NCI-H187 (cell line): ENCODE measurements at places on chromosomes 6 and 20.

DNA sequence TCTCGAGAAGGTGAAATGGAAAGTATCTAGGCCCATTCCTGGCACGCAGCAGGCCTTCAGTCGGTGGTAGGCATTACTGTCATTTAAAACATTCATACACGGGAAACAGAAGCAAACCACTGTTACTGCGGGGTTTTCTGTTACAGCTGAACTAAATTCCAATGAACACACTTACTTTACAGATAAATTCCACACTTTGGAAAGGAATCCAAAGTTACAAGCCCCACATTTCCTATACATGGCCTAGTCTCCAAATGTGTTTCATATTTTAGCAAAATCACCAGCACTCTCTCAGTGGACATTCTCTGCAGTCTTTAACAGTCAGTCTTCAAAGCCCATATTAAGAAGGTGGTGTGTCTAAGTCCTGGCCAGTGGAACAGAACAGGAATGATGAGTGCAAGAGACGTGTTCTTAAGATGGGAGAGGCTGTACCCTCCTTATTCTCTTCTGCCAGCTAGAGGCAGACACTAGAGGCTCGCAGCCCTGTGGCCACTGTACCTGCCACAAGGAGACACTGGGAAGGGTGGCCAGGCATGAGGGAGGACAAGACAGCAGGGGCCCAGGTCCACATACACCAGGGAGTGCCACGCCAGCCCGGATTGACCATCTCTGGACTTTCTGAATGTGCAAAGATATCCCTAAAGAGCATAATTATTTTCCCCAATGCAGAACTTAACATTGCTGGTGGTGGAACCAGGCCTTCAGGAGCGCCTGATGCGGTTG lies 76.4 kb downstream of the CDC5L start:
- DNase-seq = no peak

- no peak for DNase-seq
Observed at GRCh38 chr6:22631091-22631490, 61.7 kb downstream of the HDGFL1 start.

- no peak for DNase-seq
Observed at GRCh38 chr6:170596426-170596825, 12.0 kb upstream of the PDCD2 start.

DNA sequence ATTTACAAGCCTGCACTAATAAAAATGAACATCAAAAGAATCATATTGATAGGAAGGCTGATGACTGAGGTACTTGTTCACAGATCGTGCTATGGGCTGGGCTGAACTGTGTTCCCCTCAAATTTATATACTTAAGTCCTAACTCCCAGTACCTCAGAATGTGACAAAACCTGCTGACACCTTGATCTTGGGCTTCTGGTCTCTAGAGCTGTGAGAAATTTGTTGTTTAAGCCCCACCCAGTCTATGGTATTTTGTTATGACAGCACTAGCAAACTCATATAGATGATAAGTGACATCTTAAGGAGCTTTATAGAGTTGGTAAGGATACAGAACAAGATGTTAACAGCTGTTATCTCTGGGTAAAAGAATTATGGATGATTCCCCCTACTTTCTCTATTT lies 13.8 kb downstream of the UBE2V1 start:
- DNase-seq = no peak

- no peak for DNase-seq
Observed at GRCh38 chr6:13941902-13942301, 17.1 kb downstream of the RNF182 start.

- no peak for DNase-seq
Observed at GRCh38 chr6:4133941-4134838, 1.2 kb downstream of the ECI2 start.
